ENCODE measurements at places on chromosomes 11 and 22.

DNA sequence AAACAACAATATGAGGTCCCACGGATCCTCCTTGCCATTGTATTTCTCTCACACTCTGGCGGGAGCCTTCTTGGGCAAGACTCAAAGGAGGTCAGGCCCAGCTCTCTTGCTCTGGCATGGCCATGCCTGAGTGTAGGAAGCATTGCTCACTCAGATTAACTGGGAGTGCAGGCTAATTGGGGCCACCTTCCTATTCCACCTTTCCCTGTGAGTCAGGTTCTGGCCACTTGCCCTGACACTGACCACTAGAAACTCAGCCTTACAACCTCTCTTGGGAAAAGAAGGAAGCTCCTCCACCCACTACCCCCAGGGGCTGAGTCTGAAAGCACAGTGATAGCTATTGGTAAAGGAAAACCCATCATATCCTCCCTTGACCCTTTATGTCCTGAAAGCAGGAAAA is 121.8 kb upstream of the NTM start:
- no peak for DNase-seq

- DNase-seq = no peak
Measured at GRCh38 chr22:35457729-35458546, 58.0 kb downstream of the MCM5 start.

- no peak for DNase-seq
Measured at GRCh38 chr11:123299721-123300120, 104.7 kb upstream of the CLMP start.

GRCh38 chr22:17700778-17701177 is 62.2 kb downstream of the BCL2L13 start:
- no peak for DNase-seq

- DNase-seq = no peak
Measured at GRCh38 chr11:27611947-27612455, 88.3 kb downstream of the BDNF start.

GRCh38 chr22:46626356-46626755 is 6.2 kb downstream of the GRAMD4 start:
- no peak for DNase-seq

DNA sequence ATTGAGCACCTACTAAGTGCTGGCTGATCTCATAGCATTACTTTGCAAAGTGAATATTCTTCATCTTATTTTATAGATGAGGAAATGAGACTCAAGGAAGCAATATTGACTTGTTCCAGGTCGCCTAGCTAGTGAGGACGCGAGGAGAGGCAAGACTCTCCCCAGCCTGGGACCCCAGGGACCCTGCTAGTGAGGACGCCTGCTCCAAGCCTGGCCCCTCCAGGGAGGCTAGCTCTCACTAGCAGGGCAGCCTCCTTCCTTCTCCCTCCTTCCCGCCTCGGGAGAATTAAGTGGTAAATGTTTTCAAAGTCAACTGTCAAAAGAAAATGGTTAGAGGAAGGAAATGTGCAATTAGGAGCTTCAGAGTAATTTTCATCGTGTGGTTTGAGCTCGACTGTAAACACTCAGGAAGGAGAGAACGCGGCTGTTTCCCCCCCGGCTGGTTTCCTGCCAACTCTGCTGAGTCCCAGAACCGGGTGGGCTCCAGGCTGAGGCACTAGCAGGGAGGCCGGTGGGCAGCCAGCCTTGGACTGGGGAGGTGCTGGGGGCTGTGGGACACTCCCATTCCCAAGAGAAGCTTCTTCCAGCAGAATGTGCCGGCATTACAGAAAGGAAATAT is 17.9 kb downstream of the MYEOV start:
- peak; percentile 55 for DNase-seq

DNA sequence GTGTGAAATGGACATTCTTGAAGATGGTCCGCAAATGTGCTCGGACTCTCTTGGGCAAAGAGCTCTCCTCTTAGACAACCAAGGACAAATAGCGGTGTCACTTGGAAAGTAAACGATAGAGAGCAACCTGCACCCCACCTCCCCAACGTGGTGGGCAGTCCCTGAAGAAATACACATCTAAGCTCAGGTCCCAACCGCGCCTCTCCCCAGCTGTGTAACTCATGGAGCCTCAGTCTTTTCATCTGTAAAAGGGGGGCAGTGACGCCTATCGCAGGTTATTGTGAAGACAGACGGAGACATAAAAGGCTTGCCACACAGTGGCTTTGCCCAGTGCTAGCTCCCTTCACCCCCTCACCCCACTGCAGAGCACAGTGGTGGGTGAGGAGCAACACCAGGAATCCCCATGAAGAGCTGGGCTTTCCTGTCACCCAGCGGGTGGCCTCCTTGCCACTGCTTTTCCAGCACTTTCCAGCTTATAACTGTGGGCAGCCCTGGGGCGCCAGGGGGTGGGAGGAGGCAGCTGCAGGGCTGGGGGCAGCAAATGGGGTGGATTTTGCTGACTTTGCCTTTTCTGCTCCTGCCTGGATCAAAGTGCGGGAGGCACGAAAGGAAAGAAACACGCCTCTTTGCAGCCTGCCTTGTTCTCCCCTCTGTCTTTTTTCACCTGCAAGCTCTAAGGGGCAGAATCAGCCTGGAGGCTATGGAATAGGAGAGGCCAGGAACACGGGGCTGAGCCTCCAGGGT is 73.7 kb upstream of the TSPAN18 start:
- DNase-seq = no peak

DNA sequence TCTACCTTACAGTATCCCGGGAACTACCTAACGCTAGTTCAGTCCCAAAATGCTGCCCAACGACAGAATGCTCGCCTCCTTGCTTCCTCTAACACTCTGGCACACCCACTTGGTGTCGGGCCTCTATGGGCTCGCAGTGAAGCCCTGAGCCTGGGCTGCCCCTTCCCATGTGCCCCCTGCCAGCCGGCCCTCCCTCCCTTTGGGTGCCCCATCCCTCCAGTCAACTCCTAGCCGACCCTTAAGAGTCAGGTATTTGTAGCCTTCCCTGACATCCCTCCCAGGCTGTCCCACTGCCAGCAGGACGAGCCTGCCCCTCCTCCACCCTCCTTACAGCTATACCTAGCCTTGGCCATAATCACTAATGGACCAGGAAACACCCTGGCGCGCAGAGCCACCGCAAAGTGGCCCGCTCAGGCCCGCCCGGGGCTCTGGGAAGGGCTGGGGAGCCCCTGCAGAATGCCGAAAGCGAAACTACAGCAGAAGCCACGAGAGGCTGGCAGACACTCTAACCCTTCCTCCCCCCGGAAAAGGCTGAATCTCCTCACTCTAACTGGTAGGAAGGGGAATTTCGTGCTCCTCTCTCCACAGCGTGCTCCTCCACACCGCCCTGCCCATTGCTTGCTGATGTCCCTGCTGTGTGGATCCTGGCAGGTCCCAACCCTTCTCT is 8.2 kb downstream of the CBX7 start:
- DNase-seq = peak; percentile 41

- no peak for DNase-seq
Measured at GRCh38 chr11:112292785-112293407, 32.2 kb upstream of the PLET1 start.

DNA sequence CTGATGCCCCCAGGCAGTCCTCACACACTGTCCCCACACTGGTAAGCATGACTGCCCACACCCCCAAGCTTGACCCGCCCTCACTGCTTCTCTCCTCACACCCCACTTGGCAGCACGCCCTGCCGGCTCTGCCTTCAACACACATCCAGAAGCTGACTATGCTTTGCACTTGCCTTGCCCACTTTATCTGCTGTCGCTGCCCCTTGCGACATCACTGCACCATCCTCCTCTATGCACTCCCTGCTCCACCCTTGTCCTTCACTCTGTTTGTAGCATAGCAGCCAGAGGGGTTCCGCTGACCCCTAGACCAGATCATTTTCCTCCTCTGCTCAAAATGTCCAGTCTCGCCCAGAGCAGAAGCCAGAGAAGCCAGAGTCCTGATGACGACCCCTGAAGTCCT is 25.3 kb upstream of the SLC25A1 start:
- DNase-seq = no peak

GRCh38 chr11:1197431-1197885 is 25.4 kb upstream of the MUC5B start:
- DNase-seq = no peak

DNA sequence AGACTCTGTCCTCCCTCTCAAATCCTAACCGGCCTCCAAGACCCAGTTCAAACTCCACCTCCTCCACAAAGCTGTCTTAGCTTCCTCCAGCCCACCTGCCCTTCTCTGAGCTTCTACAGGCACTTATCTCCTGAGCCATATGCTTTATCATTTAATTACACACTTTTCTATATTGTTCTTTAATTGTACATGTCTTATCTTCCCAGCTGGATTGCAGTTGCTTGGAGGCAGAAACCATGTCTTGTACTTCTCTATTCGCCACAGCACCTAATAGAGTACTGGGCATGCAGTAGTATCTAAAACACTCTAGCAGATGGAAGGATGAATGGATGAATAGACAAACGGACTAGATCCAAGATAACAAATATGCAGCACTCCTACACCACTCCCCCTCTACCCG is 11.3 kb downstream of the TRIM29 start:
- no peak for DNase-seq

DNA sequence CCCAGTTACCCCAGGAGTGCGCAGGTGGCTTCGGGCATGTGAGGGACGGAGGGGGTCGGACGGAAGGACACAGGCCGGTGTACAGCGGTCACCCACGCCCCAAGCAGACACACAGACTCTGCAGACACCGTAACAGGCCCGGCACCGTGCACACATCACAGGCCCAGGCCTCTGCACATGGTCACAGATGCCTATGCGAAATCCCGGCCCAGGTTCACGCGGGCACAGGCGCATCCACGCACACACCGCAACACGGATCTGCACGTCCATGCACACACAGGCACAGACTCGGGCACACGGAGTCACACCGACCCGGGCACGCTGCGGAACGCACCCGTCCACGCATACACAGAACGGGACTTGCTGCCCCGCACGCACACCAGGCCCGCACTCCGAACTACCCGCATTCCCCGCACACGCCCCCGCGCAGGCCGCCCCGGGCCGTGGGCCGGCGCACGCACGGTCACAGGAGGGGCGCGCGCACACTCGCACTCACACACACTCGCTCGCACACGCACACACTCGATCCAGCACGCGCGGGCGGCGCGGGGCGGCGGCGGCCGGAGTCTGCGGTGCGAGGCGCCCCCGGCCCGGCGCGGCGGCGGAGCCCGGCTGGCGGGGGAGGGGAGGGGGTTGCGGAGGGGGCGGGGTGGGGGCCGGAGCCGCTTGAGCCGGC is at the start of gene MGAT3:
Gene MGAT3, plus strand, starts transcription at position 491 of the 676 bp plus-strand sequence. CDS start 30,336 bp downstream, outside the sequence.
- no peak for DNase-seq

- no peak for DNase-seq
Measured at GRCh38 chr11:119880143-119880542, 151.1 kb upstream of the NECTIN1 start.

DNA sequence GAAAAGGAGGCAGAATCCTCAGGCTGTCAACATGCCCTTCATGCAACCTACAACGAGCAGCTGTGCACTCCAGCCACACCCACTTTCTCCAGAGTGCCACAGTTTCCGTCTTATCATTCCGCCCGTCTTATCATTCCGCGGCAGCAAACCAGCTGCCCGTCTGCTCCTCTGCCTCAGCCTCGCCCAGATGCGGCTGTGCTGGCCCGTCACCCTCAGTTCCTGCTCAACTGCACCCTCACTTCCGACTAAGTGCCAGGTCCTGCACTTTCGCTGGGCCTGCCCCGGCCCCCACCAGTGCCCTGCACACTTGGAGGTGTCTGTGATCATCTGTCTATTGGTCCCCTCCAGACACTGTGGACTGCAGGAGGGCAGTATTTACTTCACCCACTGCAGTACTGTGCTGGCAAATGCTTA is 43.7 kb downstream of the MICAL3 start:
- peak; percentile 48 for DNase-seq

DNA sequence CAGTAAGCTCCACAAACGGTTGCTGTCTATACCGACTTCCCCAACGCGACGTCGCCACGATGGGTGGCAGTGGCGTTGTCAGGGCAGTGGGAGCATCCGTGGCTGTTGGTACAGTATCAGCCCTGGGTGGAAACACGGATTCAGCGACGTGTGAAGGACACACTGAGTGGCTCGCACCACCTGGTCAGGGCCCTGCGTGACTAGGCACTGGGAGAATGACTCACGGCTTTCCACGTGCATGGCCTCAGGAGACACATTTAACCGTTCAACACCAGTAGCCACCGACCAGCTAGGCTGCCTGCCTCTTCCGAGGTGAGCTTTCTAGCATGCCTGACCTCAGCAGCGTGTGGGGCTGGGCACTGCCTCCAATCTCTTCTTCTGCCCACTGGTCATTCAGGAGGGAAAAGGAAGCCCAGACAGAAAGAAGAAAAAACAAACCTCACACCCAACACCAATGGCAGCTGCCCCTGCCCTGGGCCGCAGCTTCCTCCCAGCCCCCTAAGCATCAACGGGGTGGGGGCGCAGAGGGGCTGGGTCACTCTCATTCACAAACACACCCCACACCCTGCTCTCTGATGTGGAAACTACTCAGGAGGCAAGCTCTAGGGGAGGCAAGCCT is 59.0 kb downstream of the MYH9 start:
- DNase-seq = no peak

DNA sequence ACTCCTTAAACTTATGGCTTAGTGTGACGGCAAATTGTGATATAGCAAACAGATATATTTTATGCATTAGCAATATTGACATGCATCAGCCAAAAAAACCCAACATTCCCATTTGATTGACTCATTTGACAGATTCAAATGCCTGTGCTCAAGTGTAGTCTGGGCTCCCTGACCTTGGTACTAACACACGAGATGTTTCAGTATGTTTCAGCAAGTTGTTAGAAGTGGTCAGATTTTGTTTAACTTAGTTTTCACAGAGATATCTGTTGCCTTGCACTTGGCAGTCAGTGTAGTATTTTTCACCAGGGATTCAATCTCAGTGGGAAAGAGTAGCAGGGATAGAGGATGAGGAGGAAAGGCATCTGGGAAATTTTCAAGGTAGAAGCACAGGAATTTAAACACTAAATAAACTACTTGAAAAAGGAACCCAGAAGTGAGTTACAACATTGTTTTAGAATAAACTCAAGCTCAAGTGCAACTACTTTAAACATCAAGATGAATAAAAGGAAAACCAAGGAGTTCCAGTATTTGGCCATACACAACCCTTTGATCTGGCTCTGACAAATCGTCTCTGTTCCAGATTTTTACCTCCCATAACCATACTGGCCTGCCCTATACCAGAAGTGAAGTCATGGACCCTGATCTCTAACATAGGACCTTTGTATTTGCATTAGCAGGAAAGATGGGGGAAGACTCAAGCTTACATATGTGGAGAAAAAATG is 56.5 kb upstream of the BLID start:
- no peak for DNase-seq

Data from CD4-positive, alpha-beta T cell (primary cell).